C1 segment of cervical spinal cord (tissue), 14 donors: ENCODE measurements at places on chromosomes 6 and 20.

DNA sequence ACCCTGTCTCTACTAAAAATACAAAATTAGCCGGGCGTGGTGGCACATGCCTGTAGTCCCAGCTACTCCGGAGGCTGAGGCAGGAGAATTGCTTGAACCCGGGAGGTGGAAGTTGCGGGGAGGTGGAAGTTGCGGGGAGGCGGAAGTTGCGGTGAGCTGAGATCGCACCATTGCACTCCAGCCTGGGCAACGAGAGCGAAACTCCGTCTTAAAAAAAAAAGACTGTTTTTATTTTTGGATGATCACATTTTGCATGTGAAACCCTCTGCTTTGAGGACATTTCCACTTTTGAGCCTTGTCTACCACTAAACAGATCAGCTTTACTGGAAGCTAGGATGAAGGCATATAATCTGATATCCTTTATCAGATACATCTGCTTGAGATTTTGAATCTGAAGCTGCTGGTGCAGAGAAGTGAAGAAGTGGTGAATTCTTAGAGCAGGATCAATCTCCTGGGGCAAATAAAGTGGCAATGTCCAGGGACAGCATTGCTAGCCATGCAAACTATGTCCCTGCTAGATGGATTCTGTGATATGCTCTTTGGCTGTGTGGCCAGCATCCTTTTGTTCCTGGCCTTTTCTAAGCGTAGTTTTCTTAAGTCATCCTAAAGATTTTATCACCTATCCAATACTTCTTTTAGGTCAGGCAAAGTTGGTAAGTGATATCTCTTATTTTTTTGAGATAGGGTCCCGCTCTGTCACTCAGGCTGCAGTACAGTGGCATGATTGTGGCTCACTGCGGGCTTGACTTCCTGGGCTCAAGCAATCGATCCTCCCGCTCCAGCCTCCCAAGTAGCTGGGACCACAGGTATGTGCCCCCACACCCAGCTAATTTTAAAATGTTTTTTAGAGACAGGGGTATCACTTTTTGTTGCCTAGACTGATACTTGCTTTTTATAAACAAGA lies 23.3 kb downstream of the RBL1 start:
- DNase-seq = no peak

- DNase-seq = no peak
Observed at GRCh38 chr20:10581823-10582222, 92.0 kb downstream of the JAG1 start.

GRCh38 chr6:149437212-149437611 lies 37.1 kb downstream of the SUMO4 start:
- DNase-seq = no peak

DNA sequence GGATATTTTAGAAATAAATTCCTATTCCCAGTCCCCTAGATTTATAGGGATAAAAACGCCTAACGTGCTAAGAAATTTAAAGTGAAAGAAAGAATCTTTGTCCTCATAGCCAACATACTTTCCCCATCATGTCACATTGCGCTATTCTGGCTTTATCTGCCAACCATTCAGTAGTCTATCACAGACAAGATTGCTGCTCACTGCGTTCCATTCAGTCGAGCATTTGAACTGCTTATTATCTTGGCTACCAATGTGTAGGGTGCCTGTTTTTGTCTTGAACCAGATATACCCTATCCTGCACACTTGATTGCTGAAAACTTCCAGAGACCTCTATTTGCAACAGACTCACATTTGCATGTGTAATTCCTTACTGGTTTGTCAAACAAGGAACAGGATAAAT lies 751.5 kb downstream of the EPHA7 start:
- DNase-seq = no peak

GRCh38 chr6:129710450-129711270 lies 683 bp upstream of the ARHGAP18 start:
- DNase-seq = no peak
